Daoy (cell line): ENCODE measurements at places on chromosomes 7 and 10. TPM values are rescaled to one million over a fixed set of nuclear protein-coding genes. Genes with fewer than 3 reads are reported as not detected.
A peak's percentile ranks its signal among the peaks of the same experiment; 100 is the strongest.

DNA sequence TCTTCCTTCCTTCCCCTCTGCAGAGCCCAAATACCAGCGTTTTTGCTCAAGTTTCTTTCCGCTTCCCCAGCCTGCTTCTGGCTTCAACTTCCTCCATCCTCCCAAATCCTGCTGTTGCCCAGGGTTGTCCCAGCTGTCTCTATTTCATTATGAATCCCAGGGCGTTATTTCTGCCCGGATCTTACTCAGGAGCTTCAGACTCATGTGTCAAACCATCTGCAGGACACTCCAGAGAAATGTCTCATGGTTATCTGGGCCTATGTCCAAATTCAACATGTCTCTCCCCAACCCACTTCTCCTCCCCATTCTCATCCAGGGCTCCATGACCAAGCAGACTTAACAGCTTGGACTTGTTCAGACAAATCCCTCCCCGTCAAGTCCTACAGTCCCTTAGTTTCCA lies 15.6 kb downstream of the ARHGAP22 start:
- peak; percentile 41 for DNase-seq

BHLHA15 gene
- not detected in 2 replicates for total RNA-seq

DNA sequence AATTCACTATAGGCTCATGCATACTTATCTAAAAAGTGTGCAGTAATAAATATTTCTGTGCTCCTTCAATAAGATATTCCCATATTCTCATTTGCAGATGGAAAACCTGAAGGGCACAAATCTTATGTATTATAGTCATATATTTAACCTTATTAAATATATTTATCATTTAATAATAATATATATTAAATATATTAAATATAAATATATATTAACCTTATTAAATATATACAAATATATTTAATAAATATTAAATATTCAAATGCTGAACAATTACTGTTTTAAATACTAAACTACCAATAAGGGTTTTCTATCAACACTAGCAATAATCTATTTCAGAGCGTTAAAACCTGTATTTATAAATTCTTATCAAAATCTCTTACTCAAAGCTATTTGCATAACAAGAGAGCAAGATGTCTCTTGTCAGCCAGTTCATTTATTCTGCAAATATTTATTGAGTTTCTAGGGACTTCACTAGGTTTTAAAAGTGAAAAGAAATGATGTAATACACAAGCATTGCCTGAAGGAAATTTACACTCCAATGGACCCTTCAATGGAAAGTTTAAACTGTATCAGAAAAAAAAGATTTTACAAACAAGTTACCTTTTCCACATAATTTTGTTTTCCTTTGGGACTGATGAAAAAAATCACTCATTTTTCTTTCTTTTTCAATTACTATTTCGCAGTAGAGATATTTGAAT lies 159.2 kb downstream of the AGMO start:
- DNase-seq = no peak

- no peak for DNase-seq
Measured at GRCh38 chr10:1652151-1652550, 85.2 kb downstream of the ADARB2 start.

BTBD16 gene
- not detected in 2 replicates for total RNA-seq

- no peak for DNase-seq
Measured at GRCh38 chr10:30425336-30426075, 8.5 kb upstream of the MAP3K8 start.

- DNase-seq = no peak
Measured at GRCh38 chr7:139081584-139081983, 27.9 kb downstream of the ZC3HAV1 start.

DNA sequence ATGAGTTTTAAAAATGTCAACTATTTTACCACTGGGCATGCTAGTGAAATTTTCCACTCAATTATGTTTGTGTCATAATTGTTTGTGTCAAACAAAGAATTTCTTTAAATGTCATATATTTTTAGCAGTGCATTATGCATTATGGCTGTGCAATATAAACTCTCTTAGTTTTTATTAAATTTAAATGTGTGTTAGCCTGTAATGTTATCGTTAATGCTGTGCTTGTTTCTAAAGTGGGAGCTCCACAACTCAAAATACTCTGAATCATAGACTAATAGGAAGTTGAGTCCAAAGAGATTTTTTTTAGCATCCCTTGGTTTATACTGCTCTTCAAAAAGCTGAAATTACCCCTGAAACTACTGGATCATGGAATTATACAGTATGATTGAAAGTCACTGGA lies 26.8 kb downstream of the GNAI1 start:
- DNase-seq = no peak

DNA sequence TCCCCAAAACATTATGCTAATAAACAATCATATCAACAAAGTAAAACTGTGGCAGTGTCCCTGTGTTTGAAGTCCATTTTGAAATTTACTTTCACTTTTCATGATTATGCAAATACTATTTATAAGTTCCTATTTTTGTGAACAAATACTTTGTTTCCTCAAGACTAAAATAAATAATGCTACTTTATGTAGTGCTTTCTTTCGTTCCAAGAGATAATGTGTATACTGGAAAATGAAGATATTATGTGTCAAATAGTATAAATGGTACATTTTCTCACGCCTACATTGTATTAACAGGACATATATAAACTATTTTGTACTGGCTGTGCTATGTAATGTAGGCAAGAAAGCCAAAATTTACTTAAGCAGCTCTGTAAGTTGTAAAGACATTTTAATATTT lies 136.3 kb downstream of the MALRD1 start:
- DNase-seq = no peak

- no peak for DNase-seq
Measured at GRCh38 chr7:69625238-69625637, 27.0 kb downstream of the AUTS2 start.

ADAP1 gene
- 1.3 and 5.9 TPM in 2 replicates for total RNA-seq

DDX21 gene
- 174 and 175 TPM in 2 replicates for total RNA-seq

DNA sequence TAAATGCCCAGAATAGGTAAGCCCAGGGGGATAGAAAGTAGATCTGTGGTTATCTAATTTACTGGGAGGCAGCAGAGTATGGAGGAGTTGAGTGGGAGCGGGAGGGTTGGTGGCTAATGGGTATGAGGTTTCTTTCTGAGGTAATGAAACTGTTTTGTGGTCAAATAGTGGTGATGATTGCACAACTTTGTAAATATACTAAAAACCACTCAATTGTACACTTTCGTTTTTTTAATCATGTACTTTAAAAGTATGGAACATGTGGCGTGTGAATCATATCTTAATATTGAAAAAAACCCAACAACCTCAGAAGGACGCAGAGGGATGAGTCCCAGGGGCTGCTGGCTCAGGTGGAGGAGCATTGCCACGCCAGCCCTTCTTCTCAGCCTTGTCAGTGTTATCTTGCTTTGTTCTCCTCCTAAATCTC lies 118.1 kb downstream of the WDR11 start:
- DNase-seq = peak; percentile 42

- DNase-seq = no peak
Measured at GRCh38 chr10:71331736-71332135, 12.7 kb downstream of the SLC29A3 start.

GRCh38 chr7:141654551-141654950 lies 47.4 kb downstream of the DENND11 start:
- DNase-seq = peak; percentile 83

GRCh38 chr10:124606822-124607221 lies 137.4 kb downstream of the FAM53B start:
- no peak for DNase-seq

GRCh38 chr10:43461950-43462349 lies 25.0 kb downstream of the ZNF487 start:
- peak; percentile 48 for DNase-seq

DGKI gene
- 26.1 and 29.9 TPM in 2 replicates for total RNA-seq

TUBB8 gene
- 0.60 TPM in 1 of 2 replicates, not detected in the other for total RNA-seq

DNA sequence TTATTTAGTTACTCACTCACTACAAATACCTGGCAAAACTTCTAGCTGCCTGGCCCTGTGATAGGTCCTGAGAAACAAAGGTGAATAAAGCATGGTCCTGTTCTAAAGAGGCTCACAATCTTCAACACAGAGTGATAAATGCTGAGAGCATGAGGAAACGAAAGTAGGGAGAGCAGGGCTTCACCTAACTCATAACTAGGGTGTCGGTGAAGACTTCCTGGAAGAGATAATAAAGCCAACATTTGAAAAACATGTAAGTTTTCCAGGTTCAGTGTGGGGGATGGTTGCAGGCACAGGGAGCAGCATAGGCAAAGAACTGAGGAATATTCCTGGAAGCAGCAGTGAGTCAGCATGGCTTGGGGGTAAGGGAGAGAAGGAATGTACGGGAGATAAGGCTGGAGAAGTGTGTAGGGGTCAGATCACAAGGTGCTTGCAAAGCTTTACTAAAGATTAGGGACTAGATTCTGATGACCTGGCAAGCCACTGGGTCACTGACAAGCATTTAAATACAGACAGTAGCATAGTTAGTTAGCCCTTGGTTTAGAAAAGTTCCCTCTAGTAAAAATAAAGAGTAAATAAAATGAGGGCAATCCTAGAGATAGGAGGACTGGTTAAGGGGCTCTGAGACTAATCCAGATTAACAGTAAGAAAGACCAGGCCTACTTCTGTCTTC lies 5.1 kb downstream of the KEL start:
- DNase-seq = peak; percentile 75
